ENCODE measurements at places on chromosomes 11 and 22.

GRCh38 chr11:8361206-8361605, 97.5 kb upstream of the LMO1 start:
- no peak for DNase-seq

- no peak for DNase-seq
Measured at GRCh38 chr11:7590529-7590928, 76.7 kb downstream of the PPFIBP2 start.

DNA sequence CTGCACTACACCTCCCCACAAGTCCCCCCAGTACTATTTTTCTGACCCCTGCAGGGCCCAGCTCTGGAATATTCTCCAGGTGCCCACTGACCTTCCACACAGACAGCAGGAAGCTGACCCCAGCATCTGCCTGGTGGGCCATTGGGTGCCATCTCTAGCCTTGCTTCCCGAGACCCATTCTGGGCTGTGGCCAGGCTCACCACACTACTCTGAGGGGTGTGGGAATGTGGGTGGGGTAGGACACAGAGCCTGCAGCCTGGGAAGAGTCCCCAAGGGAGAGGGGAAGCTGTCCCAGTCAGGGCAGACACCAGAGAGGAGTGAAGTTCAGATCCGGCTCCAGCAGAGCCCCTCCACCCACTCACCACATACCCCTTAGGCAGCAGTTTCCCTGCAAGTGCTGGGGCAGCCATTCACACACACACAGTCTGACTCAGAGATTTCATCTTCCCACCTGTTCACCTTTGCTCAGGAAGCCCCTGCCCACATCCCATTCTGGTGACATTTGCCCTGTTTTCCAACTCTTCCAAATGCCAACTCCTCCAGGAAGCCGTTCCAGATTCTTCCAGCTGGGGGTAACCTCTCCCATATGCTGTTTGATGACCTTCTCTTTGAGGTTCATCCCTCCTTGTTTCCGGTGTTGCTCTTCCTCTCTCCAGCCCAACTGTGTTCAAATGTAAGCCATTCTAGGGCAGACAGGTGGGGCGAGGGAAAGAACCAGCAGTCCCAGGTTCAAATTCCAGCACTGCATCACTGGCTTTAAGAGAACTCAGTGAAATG, 1.9 kb downstream of the SLCO2B1 start:
- no peak for DNase-seq

GRCh38 chr11:123585706-123586105, 68.7 kb downstream of the SCN3B start:
- no peak for DNase-seq

- no peak for DNase-seq
Measured at GRCh38 chr11:119469506-119469905, 46.5 kb upstream of the THY1 start.

GRCh38 chr11:92391364-92391763, 166.7 kb downstream of the FAT3 start:
- DNase-seq: no peak

DNA sequence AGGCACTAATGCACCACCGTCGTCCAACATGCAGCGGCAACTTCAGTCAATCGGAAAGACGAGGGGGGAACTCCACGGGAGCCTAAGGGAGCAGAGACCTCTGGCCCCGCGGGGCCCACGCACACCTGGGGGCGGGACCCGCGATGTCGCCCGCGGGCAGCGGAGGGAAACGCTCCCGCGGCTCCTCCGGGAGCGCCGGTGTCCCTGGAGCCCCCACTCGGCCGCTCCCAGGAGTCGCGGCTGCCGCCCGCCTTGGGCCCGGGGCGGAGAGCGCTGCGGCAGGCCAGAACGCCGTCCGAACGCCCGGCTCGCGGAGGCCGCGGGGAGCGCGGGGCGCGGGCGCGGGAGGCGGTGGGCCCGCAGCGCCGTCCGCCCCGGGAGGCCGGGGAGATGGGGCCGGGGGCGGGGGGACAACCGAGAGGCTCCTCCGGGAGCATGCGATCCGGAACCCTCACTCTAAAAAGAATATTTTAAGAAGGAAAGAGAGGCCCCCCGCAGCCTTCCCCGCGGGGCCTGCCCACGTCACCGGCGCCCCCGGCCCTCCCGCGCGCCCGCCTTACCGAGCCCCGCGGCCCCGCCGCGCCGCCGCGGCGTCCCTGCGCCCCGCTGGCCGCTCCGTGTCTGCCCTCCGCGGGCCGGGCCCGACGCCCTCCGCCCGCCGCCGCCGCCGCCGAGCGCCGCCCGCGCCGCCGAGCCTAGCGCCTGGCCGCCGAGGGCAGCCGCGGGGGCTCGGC, 86.6 kb upstream of the ARHGAP32 start:
- DNase-seq: no peak

- DNase-seq: no peak
Measured at GRCh38 chr11:96188243-96189006, 154.6 kb downstream of the MAML2 start.

DNA sequence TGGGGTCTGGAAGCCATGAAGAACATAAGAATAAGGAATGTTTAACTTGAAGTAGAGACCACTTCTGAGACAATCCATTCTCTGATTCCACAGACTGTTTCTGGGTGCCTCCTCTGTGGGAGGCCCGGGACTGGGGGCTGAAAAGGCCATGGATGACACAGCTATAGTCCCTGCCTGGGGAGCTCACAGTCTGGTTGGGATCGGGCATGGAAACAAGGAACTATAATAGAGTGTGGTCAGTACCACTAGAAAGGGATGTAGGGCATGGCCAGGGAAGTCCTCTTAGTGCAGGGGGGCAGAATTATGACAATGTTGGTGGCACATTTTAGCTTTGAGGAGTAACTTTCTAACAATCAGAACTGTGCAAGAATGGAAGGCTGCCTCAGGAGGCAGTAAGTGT, 9.2 kb upstream of the KCNE3 start:
- DNase-seq: no peak

DNA sequence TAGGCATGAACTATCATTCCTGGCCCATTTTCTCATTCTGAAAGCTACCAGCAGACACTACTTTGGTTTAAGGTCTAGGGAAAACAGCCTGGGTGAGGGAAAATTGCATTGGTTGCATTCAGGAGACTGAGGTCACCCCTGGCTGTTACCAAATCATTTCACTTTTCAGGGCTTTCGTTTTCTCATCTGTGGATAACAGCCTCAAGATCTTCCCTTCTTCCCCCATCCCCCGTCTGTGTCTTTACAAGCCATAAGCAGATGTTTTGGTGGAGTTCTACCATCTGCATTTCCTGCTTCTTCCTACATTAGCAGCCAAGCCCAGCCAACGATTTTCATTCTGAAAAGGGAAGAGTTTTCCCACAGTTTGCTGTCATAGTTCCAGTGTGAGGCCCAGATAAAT, 130.4 kb downstream of the HIPK3 start:
- no peak for DNase-seq

GRCh38 chr11:24965748-24966147, 468.9 kb downstream of the LUZP2 start:
- DNase-seq: no peak

DNA sequence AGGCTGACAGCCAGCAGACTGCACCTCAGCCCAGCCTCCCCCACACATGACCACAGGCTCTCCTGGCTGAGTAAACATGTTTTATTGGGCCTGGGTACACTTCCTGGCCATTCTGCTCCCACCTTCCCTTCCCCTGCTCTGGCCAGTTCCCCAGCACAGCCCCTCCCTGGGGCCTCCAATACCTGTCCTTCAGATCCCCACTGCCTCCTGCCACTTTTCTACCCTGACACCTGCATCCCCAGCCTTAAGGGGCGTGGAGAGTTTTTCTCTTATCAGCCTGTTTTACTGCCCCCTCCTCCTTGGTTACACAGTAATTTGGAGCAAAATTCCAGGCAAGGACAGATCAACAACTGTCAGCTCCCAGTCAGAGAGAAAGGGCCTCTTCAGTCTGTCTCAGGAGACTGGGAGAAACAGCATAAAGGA, at the start of gene ISX:
Gene ISX (plus strand): TSS at position 363 of the 423 bp plus-strand sequence. CDS start 930 bp downstream, outside the sequence.
- DNase-seq: no peak

DNA sequence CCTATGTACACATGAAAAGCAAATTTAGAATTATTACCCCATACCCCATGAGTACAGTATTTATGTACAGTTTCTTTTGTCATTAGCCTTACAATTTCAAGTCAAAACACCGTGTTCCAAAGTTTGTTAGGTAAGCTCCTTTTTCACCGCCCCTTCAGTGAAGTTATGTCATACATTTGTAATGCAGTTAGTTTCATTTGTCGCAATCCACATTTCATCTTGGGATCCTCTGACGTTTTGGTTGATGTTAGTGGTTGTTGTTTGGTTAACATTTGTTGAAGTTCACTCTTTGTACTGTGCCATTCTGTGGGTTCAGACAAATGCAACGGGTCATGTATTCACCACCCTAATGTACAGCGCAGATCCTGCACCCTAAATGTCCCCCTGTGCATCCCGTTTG, 45.2 kb downstream of the ARHGEF12 start:
- DNase-seq: no peak

- no peak for DNase-seq
Measured at GRCh38 chr11:122816761-122817520, 21.4 kb upstream of the CRTAM start.

DNA sequence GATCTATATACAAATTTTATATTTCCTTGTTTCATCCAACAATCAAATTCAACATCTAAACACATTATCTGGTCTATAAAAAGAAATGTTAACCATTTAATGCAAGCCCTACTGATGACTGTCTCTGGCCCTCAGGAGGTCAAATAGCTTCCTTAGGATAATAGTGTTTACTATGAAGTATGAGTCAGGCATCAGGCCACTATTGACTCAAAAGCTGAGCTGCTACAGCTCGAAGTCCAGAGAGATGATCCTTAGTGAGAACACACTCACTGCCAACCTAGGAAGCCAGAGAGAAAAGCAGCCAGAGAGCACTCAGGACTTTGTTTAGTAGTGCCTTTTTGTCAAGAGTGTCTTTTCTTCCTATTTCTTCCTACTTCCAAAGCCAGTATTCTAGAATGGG, 171.8 kb downstream of the SOX6 start:
- DNase-seq: no peak

DNA sequence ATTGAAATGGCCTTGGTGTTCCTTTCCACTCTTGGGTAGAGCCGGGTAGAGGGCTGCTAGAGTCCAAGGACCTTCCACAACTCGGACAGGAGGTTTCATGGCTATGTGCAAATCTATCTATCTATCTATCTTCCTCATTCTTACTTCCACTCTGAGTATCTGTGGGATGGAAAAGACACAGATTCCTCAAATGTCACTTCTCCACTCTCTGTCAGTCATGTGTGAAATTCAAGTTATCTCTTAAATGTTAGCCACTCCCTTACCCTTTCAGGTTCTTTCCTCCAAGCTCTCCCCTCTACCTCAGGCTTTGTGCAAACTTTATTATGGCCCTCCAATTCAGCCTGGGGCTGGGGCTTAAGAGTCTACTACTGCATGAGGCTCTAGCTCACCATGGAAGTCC, 84.3 kb downstream of the GDPD4 start:
- no peak for DNase-seq

DNA sequence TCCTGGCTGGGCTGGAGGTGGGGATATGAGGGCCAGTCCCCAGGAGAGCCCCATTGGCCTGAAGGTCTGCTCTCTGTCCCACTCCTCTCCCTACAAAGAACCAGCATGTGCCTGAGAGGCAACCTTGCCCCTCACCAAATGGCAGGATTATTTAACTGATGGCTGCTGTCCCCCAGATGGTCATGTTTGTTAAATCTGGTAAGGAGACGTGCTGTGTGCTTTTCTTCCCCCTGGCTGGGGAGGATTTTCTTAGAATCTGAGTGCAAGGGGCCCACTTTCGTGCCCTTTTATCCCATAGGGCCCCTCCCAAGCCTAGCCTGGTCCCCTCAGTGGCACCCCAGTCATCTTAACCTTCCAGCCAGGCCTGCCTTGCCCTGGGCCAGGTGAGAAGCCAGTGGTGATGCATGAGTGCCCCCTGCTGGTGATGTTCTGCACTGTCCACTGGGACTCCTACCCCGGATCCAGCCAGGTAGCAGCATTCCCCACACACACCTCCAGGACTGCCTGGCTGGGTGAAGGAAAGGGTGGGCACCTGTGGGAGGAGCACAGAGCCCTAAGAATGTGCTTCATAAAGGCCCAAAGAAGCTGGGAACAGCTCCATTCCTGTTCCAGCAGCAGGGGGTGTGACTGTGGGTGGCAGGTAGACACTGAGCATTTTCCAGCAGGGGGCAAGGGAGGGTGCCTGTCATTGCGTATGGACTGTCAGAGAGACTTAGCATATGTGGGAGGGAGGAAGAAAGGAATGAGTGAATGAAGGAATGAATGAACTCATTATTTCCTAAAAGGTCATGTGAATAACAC, 28.9 kb downstream of the MFNG start:
- DNase-seq: peak; percentile 62

DNA sequence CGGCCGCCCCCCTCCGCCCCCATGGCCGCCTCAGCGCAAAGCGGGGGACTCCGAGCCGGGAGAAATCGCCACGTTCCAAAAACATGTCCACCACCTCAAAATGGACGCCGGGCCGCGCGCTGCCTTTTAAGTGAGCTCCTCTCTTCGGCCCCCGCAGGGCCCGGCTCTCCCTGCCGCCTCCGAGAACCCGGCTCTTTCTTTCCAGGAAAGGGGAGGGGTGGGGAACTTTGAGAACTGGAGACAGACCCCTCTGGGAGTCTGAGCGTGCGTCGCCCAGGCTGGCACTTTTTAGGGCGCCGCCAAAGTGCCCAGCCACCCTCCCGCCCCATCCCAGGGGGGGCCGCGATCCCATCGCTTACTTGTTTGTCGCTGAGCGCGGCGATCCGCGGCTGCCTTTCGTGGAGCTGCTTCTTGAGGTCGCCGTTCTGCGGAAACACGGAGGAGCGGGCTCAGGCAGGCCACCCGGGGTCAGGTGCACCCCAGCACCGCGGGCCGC, 1.6 kb downstream of the PHF21B start:
- DNase-seq: no peak

GRCh38 chr11:85809863-85810262, 1.1 kb downstream of the SYTL2 start:
- no peak for DNase-seq

GRCh38 chr22:49070501-49070900, 757.2 kb downstream of the BRD1 start:
- DNase-seq: no peak

GRCh38 chr11:47667555-47667954, 25.2 kb upstream of the MTCH2 start:
- DNase-seq: no peak

GRCh38 chr11:19290356-19290755, 49.6 kb upstream of the E2F8 start:
- no peak for DNase-seq

- DNase-seq: no peak
Measured at GRCh38 chr22:35308480-35309021, 8.9 kb downstream of the TOM1 start.

GRCh38 chr11:43922744-43923405, 19.6 kb upstream of the C11orf96 start:
- DNase-seq: no peak

GRCh38 chr22:38271927-38272372, 860 bp downstream of the TMEM184B start:
- no peak for DNase-seq
